Stimulated activated CD4-positive, alpha-beta T cell treated with anti-CD3 and anti-CD28 coated beads, Interleukin-1b, Interleukin-23, amount 100 ng/mL, for 24 hours (primary cell): ENCODE measurements at places on chromosomes 2 and 18.

DNA sequence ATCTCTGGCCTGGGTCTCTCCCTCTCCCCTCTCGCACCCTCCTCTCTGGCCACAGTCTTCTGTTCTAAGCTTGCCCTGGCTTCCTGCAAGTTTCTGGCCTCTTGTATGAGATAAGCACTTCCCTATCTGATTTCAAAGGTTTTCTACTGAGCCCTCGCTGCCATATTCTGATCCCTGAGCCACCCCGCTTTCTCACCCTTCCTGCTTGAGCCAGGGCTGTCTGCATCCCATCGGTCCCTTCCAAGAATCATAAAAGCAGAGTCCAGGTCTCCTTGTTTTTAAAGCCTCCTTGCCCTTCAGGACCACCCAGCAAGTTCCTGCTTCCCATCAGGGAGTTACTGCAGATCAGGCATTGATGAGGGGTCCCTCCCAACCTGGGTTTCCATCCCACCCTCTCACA, 110.2 kb downstream of the PRKCE start:
- DNase-seq = no peak

DNA sequence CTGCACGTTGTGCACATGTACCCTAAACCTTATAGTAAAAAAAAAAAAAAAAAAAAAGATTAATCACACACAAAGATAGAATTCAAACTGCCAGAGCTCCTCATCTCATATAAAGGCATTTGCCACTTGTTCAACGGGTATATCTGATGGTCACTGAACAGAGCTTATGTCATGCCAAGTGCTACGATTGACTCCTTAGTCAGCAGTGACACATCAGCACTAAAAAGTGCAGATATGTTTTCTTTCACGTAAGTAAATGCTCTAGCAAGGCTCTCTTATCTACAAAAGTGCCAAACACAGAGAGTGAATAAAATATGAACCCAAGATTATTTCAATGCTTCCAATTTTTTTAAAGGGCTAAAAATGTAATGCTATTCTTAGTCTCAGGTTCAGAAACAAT, 1.1 kb downstream of the LMAN1 start:
- DNase-seq = no peak

- no peak for DNase-seq
Measured at GRCh38 chr2:137291836-137292570, 526.7 kb downstream of the THSD7B start.

- DNase-seq = no peak
Measured at GRCh38 chr18:10330428-10330827, 124.0 kb upstream of the APCDD1 start.
